Fibroblast of villous mesenchyme (primary cell): ENCODE measurements at places on chromosomes 1 and 21. TPM values are rescaled to one million over a fixed set of nuclear protein-coding genes. Genes with fewer than 3 reads are reported as not detected.

DNA sequence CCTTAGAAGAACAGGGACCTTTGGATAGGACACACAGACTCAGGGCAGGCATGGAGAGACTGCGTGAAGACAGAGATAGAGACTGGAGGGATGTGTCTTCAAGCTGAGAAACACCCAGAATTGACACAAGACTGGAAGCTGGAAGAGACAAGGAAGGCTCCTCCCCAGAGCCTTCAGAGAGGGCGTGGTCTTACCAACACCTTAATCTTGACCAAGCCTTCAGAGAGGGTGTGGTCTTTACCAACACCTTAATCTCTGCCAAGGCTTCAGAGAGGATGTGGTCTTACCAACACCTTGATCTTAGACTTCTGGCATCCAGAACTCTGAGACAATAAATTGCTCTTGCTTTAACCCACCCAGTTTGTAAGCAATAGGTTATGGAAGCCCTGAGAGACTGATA is 481.4 kb upstream of the VAMP3 start:
- no peak for DNase-seq

DNA sequence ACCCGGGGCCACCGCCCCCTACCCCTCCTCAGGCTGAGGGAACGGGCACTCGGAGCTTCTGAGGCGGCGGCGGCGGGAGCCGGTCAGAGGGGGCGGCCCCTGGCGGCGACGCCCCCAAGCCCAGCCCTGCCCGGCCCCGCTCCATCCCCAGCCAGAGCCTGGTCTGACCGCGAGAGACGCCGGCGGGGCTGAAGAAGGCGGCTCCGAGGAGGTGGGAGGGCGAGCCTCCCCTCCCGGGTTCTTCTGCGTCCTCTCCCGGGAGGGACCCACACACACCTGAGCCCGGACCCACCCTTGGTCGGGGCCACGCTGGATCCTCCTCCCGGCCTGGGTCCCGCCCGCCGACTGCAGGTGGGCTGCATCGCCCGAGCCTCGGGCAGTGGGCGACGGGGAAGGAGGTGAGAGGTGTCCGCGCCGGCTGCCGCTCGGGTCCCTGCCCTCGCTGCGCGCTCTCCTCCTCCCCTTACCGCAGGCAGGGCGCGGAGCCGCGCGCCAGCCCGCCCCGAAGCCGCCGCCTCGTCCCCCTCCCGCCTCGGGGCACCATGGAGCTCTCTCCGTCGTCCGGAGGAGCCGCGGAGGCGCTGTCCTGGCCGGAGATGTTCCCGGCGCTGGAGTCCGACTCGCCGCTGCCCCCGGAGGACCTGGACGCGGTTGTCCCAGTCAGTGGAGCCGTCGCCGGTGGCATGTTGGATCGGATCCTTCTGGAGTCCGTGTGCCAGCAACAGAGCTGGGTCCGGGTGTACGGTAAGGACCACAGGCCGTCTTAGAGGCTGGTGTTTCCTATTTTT is at the start of gene RASAL2:
Gene RASAL2, plus strand, starts transcription at position 154 of the 788 bp plus-strand sequence. Its CDS starts 389 bp downstream, at position 543.
- DNase-seq = peak; percentile 64

DNA sequence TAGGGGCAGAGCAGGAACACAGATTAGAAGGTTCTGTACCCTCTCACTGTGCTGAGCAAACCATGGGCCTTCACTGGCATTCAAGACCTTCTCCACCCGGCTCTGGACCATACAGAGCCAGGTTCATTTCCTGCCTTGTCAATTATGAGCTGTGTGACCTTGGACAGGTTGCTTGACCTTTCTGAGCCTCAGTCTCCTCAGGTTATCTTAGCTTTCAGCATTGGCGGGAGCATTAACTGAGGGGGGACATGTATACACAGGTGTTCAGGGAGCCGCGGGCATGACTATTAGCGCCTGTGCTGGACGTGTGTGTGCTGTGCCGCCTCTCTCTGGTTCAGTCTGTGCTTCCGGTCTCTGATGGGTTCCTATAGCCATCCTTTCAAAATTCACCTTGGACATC is 32.1 kb downstream of the HTR6 start:
- no peak for DNase-seq

Gene AKR1A1
- total RNA-seq = 158 TPM in 2 replicates

GRCh38 chr1:20237646-20238045 is 51.3 kb upstream of the PLA2G2C start:
- DNase-seq = no peak

DNA sequence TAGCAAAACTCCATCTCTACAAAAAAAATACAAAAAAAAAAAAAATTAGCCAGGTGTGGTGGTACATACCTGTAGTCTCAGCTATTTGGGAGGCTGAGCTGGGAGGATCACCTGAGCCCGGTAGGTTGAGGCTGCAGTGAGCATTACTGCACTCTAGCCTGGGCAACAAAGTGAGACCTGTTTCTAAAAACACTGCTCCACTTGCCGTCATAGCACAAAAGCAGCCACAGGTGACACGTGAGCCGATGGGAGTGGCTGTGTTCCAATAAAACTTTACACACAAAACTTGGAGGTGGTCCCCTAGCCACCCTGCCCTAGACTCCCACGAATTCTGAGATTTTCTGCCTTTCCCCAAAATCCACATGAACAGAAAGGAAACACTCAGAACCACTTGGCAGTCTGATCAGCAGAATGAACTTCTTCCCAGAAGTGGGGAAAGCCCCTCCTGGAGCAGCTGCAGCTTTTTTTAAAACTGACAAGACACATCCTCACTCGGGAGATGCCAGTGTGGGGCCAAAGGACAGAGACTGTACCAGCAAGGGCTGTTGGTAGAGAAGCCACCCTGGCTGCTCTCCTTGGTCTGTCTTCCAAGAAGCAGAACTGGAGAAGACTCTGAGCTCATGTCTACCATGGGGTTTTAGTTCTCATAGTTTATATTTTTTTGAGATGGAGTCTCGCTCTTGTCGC is 23.3 kb downstream of the PLEKHM2 start:
- DNase-seq = no peak

DNA sequence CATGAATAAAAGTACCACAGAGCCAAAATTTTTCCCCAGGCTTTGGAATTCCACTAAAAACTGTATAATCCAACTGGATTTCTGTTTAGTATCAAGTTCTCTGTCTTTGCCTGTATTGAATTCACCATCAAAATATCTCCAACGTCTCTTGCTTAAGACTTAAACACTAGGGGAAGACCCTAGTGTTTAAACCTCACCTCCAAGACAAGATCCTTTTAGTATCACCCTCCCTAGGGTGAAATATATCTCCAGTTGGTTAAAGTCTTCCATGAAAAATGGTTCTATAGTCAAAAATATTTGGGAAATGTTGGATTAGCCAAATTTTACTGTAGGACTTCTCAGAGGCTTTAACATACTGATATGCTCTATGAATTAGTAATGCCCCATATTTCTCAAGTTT is 8.1 kb upstream of the XCL1 start:
- no peak for DNase-seq

DNA sequence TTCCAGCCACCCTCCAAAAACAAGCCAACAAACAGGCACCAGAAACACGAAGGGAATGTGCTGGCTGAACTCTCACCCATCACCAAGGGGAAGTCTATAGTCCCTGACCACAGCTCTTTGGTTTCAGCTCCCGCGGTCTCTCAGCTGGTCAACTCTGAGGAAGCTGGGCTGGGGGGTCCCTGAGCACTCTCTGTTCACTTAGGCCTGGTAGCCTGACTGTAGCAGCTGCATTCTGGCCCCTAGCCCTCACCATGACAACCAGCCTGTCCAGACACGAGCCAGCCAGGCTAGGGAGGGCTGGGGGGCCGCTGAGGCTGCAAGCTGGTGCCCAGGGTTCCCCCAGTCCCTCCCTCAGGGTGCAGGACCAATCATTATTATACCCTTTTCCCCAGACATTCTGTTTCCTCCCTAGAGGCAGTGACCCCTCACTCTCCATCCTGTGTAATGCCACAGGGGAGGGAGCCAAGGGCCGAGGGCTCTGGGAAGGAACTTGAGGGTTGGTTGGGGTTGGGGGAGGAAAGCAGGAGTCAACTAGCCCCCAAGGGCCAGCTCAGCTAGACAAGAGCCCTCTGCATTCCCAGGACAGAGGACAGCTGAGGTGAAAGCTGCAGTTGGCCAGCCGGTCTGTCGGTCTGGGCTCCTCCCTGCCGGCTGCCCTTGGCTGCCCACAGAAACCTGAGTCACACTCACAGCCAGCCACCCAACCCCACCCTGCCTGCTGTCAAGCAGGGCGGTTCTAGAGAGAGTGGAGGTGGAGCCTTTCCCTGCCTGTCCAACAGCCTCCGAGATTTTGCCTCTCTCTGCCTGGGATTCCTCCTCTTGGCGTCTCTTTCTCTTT is 1.2 kb upstream of the TRAPPC3 start:
- DNase-seq = peak; percentile 95

Gene TRIM17
- under 0.01 and 0.43 TPM in 2 replicates for total RNA-seq

- DNase-seq = no peak
Observed at GRCh38 chr1:104621221-104621620, 871.5 kb downstream of the AMY1C start.

Gene FCMR
- total RNA-seq = 1.3 and 1.6 TPM in 2 replicates

GRCh38 chr1:9561429-9561828 is 22.2 kb downstream of the SLC25A33 start:
- DNase-seq = peak; percentile 97

Gene VAV3
- 0.32 and 0.43 TPM in 2 replicates for total RNA-seq

Gene FHAD1
- total RNA-seq = under 0.01 TPM in 2 replicates

GRCh38 chr1:89064632-89065031 is 376 bp downstream of the GBP1 start:
- DNase-seq = no peak

GRCh38 chr1:205430696-205431305 is 8.9 kb upstream of the LEMD1 start:
- peak; percentile 36 for DNase-seq
